ENCODE measurements at places on chromosomes 2 and 18. TPM values are rescaled to one million over a fixed set of nuclear protein-coding genes. Genes with fewer than 3 reads are reported as not detected.

Gene ZNF804A
- 0.61 TPM for total RNA-seq

Gene CDKL4
- 0.27 TPM for total RNA-seq

Gene COLEC11
- 0.15 TPM for total RNA-seq

Gene SRD5A2
- not detected for total RNA-seq

Gene TSPYL6
- not detected for total RNA-seq

Gene KLF7
- 15.4 TPM for total RNA-seq

Gene MLPH
- 81.4 TPM for total RNA-seq

Gene ZNF516
- 32.0 TPM for total RNA-seq

Gene CCDC74B
- total RNA-seq, result 3.2 TPM

Gene KATNAL2
- 2.0 TPM for total RNA-seq

Gene CNDP1
- total RNA-seq, result not detected

Gene SLC30A3
- 20.5 TPM for total RNA-seq

Gene KCNE4
- total RNA-seq, result not detected

Gene IL36G
- not detected for total RNA-seq

Gene TAF4B
- total RNA-seq, result 17.8 TPM

Gene SNED1
- 9.6 TPM for total RNA-seq

Gene GKN1
- not detected for total RNA-seq

Gene CAPG
- 223 TPM for total RNA-seq

Gene FMNL2
- 28.1 TPM for total RNA-seq

Gene SCN9A
- total RNA-seq, result 0.07 TPM

Gene VWA3B
- 0.47 TPM for total RNA-seq

Gene MTX2
- total RNA-seq, result 38.9 TPM

Gene GALNT14
- total RNA-seq, result 11.2 TPM

Gene OSBPL6
- 11.6 TPM for total RNA-seq

Gene LINC00305
- not detected for total RNA-seq

Gene IL18R1
- 1.5 TPM for total RNA-seq

Gene ZNF512
- 33.0 TPM for total RNA-seq

Gene CAMKMT
- total RNA-seq, result 10.6 TPM

Gene PXDN
- 10.7 TPM for total RNA-seq

Gene KCNG2
- not detected for total RNA-seq

Gene SP100
- 48.1 TPM for total RNA-seq

Gene MDH1B
- 3.7 TPM for total RNA-seq

Gene HTR2B
- not detected for total RNA-seq

Gene INO80B
- total RNA-seq, result 24.0 TPM

Gene SERPINB13
- total RNA-seq, result 0.07 TPM

Gene EFEMP1
- total RNA-seq, result 0.34 TPM

Gene UCN
- 8.0 TPM for total RNA-seq

Gene C2orf80
- total RNA-seq, result not detected

Gene PRKAG3
- not detected for total RNA-seq

Gene REG1B
- 4.2 TPM for total RNA-seq

Gene TXNDC2
- 0.12 TPM for total RNA-seq

Gene SP110
- total RNA-seq, result 8.5 TPM

Gene SLC9A4
- 0.07 TPM for total RNA-seq
